ENCODE measurements at places on chromosomes 2 and 18.

DNA sequence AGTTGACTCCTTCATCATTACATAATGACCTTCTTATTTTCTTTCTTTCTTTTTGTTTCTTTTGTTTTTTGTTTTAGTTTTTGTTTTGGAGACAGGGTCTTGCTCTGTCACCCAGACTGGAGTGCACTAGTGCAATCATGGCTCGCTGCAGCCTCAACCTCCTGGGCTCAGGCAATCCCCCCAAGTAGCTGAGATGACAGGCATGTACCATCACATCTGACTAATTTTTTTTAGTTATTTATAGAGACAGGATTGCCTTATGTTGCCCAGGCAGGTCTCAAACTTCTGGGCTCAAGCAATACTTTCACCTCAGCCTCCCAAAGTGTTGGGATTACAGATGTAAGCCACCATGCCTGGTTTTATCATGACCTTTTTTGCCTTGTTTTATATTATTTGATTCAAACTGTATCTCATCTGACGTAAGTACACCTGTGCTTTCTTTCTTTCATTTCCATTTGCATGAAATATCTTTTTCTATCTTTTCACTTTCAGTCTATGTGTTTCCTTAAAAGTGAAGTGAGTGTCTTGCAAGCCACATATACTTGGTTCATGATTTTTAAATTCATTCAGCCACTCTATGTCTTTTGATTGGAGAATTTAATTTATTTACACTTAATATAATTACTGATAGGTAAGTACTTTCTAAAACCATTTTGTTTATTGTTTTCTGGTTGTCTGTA is 39.1 kb downstream of the SP100 start:
- no peak for DNase-seq

- no peak for DNase-seq
Observed at GRCh38 chr2:8178911-8179310, 502.9 kb upstream of the ID2 start.

DNA sequence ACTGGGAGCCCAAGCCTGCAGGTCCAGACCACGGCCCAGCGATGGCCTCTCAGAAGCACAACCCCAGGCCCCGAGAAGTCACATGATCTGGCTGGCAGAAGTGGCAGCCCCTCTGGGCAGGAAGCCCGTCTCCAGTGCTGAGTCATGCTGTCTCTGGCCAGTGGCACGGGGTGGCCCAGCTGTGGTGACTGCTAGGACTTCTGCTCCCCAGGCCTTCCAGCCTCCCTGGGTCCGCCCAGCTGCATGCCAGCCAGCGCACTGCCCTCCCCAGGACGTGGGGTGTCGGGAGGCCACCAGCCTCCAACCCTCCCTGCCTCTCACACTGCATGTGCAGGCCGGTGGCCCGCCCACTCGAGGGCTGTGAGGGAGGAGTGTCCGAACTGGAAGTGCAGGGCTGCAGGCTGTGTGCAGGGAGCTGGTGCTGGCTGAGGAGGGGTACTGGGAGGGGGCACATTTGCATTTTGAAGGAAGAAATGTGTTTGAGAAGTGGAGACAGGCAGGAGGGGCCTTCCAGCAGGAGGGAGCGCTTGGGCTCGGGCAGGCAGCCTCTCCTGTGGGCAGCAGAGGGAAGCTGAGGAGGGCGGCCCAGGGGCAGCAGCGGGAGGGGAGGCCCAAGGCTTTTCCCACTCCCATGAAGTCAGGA is 17.0 kb upstream of the HPCAL1 start:
- no peak for DNase-seq

- no peak for DNase-seq
Observed at GRCh38 chr2:18559531-18560030, 872 bp downstream of the RDH14 start.

- no peak for DNase-seq
Observed at GRCh38 chr2:123419976-123420375, 605.1 kb upstream of the CNTNAP5 start.

DNA sequence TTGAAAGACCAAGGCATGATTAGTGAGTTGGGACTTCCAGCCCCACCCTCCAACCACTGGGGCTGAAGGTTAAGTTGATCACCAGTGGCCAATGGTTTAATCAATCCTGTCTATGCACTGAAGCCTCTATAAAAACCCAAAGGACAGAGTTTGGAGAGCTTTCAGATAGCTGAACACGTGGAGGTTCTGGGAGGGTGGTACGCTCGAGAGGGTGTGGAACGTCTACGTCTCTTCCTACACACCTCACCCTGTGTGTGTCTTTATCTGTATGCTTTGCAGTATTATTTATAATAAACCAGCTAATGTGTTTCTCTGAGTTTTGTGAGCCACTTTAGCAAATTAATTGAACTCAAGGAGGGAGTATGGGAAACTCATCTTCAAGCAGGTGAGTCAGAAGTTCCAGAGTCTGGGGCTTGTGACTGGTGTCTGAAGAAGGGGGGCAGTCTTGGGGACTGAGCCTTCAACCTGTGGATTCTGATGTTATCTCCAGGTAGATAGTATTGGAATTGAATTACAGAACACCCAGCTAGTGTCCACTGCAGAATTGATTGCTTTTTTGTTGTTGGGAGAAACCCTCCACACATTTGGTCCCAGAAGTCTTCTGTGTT is 20.3 kb downstream of the ACTR3 start:
- no peak for DNase-seq

DNA sequence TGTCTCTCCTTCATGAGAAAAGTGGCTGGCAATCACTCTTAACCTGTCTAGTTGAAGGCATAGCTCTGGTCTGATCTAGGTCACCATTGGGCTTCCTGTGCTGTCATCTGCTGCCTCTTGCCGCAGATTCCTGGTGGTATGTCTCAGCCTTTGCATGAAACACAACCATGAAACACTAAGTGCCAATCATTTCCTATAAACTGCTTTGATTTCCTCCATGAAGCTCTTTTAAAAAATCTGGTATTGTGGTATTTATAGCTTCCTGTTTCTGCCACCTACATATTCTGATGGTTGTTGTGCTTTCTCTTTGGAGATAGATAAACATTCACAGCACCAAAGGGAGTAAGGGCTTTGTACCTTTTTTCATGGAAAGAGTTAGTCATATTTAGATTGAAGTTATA is 120.0 kb upstream of the EPC2 start:
- no peak for DNase-seq

DNA sequence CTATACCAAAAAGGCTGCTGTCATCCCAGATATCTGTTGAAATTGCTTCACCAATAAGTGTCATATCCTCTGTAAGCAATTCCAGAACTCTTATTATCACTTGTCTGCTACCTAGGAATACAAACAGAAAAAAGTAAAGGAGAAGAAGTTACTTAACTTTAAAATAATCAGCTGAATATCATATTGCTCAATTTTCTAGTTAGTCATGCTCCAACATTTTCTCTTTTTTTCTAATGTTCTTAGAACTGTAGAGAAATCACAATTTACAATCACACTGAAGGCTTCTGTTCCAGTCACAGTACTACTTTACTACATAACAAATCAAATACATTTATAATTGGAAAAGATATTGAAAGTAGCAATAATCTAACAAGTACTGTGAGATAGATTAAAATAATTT is 17.4 kb downstream of the RTTN start:
- DNase-seq = no peak

GRCh38 chr2:207046724-207047123 is 107.4 kb downstream of the CPO start:
- DNase-seq = no peak

DNA sequence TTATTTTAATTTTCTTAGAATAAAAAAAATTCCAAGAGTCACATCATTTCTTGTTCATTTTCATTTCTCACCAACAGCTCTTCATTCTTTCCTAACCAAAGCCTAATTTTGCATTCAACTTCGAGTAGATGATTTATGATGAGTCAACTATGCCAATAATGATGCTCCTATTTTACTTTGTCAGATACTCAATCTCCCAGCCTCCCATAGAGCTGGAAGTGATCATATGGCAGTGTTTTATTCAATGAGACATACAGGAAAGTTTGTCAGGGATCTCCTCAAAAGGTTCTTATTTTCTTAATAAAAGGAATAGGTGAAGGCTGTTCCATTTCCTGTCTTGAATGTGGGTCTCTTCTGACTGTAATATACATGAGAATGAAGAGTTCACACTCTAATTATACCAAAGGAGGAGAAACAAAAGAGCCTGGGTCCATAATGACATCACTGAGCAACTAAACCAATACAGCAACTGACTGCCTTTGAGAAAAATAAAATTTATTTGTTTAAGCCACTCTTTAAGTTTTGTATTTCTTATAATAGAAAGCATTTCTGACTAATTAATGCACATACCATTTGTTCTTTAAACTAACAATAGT is 231.2 kb upstream of the CYP26B1 start:
- no peak for DNase-seq

GRCh38 chr2:152693033-152693432 is 24.2 kb downstream of the PRPF40A start:
- DNase-seq = no peak

DNA sequence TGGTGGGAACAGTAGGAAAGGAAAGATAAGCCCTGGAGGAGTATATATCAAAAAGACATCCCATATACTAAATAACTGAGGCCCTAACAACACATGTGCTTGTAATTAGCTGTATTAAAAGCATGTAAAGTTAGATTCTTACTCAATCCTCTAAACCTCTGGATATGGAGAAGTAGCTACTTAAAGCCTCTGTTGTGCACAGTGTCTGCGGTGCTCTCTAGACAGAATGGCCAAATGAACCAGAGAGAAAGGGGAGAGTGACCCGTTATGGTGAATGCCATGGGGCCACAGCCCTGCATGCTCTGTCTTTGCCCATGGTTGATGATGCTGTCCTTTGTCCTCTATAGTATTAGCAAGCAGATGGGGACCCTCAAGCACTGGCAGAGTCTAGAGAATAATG is 104.4 kb upstream of the SLC8A1 start:
- no peak for DNase-seq

DNA sequence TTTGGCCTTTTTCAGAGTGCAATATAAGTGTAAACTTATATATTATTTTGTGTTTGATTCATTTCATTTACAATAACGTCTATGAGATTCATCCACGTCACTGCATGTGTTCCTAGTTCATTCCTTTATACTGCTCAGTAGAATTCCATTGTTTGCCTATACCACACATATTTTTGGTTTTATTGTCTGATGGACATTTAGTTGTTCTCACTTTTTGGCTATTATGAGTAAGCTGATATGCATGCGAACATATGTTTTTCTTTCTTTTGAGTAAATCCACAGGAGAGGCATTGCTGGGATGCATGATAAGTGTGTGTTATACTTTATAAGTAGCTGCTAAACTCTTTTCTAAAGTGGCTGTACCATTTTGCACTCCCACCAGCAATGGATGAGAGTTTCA is 314.8 kb upstream of the HS6ST1 start:
- DNase-seq = no peak

DNA sequence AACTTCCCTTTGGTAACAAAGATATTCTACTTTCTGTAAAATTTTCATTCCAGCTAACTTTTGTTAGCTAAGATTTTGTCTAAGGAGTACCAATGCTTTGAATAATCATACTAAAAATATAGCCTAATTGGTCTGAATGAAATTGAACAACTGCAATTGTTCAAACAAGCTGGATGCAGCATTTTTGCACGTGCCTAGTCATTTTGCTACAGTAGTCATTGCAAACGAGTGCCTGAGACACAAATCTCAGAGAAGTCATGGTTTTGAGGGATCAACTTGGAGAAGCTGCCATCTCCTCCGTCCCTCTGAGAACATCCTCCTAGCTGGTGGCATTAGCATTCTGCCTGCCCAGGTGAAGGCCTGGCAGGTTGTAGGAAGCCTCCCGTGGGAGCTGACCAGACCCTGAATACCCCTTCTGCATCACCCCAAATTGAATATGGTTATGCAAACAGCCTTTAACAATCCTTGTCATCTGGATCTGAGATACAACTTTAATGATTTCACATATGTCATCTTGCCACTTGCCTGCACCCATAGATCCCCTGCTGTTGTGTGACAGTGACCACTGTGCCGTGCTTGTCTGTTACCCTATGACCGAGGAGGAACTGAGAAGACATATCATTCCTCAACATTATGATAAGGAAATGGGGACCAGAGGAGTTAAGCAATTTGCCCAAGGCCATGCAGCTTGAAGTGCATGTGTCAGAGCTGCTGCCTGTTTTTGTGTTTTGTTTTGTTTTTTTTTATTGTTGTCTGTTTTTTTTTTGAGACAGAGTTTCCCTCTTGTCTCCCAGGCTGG is 29.1 kb upstream of the MGAT4A start:
- DNase-seq = no peak
